ENCODE measurements at places on chromosomes 1 and 21.

- DNase-seq: no peak
These were observed 19.9 kb upstream of the SHCBP1L start for GRCh38 chr1:182972829-182973228.

DNA sequence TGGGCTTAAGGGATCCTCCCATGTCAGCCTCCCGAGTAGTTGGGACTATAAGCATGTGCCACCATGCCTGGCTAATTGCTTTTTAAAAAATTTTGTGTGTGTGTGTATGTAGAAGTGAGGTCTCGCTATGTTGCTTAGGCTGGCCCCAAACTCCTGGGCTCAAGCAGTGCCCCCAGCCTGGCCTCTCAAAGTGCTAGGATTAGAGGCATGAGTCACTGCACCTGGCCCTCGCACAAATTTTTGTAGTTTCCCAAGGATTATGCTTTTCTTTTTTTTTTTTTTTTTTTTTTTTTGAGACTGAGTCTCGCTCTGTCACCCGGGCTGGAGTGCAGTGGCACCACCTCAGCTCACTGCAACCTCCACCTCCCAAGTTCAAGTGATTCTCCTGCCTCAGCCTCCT is 144.4 kb upstream of the HNRNPU start:
- no peak for DNase-seq

GRCh38 chr1:117070124-117070523 is 10.0 kb downstream of the TTF2 start:
- DNase-seq: no peak

DNA sequence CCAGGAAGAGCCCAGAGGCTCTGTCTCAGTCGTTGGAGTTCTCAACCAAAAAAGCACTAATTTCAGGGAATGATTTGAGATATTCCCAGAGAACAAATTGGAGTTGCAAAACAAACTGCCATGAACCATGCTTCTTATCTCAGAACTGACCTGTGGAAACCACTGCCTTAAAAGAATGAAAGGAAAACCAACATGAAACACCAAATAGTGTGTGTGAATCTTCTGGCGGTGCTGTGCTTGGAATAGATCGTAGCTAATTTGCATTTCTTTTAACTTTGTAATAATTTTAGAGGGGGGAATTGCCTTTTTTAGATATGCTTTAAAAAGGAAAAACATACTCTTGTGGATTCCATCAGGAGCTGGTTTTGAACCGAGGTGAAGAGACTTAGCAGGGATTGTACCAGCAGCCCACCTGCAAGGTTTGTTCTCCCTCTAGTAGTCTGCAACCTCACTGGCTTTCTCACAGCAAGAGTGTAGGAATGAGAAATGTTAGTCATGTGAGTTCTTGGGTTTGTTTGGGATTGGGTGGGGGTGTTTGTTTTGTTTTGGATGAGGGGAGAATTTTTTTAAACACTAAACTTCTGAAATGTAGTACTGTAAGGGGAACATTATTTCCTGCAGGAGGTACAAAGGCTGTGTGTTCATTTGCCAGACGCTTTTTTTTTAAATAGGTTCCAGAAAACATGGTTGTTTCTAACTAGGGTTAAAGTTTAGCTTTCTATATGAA is 45.7 kb upstream of the ANGPTL1 start:
- DNase-seq: no peak

DNA sequence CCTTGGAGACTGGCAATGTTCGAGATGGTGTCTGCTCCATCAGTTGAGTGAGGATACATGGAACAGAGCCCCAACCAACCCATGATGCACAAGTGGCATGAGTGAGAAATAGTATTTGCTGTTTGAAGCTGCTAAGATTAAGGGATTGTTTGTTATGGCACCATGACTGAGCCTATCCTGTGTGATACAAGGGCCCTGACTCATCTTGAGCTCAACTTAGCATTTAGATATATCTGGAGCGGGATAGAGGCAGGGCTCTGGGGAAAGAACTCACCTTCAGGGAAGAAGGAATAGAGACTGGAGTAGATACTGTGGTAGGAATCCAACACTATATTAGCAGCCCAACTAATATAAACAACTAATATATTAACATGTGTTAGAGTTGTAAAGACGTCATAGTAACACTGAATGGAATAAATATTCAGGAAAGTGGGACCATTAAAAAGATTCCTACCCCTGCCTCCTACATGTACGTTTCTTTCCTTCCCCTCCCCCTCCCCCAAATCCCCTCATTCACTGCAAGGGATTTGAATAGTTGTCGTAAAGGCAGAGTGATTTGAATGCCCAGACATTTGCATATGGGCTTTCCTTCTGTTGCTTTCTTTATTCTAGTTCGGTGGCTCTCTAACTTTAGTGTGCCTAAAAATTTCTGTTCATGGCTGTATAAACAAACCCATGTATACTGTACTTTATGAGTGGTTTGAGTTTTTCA is 106.6 kb upstream of the POU3F1 start:
- DNase-seq: no peak

DNA sequence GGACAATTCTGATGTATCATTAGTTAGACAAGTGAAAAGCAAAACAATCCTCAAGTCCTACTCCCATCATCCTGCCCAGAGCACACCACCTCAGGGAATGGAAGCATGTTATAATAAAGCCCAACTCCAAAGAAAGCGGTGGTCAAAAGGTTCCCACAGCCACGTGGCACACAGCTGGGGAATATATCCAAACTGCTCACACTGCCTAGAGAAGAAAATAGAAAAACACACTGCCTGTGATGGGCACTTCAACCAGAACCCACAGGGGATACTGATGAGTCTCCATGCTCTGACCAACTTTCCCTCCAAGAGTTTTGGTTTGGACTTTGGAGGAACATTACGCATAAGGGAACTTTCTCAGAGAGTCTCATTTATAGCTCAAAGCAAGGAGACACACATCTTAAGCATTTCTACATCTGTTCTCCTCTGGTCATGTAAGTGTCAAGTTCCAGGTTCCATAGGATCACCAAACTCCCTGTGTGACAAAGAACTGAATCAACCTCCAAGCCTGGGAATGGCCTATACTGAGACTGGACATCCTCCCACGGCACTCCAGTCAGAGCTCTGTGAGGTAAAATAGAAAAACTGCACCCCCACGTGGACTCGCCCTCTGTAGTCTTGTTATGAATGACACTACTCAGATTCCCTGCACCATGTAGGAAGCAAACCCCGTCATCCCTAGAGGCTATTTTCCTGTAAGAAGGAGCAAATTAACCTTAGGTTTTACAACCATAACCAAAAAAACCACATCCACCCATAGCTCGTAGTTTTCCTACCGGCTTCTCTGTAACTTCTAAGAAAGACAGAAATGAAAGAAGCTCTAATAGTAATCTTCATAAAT is 12.2 kb downstream of the DSTYK start:
- DNase-seq: no peak

DNA sequence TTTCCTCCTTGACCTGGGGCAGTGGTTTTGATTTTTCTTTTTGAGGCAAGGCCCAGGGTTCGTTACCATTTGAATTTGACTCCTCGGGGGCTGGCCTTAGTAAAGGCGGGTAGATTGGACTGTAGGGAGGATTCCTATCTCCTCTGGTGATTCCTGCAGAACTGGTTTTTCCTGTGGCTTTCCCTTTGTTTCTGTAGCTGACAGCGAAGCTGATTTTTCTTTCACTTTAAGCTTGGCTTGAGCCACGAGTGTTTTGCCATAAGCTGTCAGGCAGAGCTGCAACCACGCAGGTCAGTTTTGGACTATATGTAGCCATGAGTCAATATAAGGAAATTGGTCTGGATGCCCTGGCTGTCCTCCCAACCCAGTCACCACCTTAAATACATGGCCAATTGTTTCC is 28.7 kb upstream of the KCNJ15 start:
- DNase-seq: no peak

DNA sequence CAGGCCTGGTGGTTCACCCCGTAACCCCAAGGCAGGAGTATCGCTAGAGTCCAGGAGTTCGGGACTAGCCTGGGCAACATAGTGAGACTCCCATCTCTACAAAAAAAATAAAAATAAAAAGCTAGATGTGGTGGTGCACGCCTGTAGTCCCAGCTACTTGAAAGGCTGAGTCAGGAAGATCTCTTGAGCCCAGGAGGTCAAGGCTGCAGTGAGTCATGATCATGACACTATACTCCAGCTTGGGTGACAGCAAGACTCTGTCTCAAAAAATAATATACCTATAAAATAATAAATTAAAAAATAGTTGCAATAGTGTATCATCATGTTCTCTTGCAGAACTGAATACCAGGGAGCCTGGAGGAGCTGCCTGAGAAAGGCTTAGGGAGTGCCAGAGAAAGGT is 19.9 kb upstream of the TMEM39B start:
- DNase-seq: no peak

DNA sequence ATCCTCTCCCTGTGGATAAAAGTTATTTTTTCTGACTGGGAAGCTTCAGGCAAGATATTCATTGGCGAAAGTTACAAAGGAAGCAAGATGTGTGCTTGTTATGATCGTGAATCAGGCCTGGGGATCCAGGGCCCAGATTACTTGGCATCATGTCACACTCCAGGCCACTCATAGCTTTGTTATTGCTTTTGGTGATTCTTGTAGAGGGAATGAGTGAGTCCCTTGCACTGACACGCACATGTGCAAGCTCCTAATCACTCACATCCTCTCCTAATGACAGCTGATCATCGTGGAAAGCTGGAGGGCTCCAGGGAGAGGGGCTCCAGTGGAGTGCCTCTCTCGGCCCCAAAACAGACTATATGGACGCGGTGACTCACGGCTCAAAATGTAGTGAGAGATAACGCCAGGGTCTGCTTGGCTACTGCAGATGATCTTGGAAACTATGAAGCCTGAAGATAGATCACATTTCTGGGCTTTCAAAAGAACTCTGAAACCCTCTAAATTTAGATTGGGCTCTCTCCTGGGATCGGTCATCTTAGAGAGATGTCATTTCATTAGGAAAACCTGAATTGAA is 481.1 kb upstream of the USP24 start:
- no peak for DNase-seq

DNA sequence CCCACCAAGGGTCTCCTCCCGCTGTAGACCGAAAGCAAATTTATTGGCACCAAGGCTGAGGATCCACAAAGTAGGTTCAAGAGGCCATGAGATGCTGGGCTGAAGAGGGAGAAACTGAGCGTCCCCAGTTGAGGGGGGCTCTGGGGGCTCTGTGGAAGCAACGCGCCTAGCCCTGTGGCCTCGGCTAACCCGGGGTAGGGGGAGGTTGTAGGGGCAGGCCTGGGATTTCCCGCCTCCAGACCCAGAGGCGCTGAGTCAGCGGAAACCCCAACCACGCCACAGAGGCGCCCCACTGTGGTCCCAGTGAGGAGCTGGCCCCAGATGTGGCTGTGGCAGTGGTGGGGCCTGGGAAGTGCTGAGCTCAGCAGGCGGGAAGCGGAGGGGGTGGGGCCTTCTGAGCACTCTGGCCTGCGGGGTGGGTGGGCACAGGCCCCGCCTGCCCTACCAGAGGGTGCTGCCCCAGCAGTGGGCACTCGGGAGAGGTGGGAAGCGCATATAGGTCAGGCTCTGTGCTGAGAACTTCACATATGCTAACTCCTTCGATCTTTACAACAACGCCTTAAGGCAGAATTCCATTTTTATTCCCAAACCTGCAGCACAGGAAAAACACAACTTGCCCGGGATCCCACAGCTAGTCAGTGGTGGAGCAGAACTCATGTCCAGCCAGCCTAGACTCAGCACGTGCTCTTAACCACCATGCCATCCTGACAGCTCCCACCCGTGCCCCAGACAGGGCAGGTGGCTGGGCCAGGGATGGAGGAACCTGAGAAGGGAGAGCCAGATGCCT is 1.5 kb upstream of the COL16A1 start:
- DNase-seq: peak; percentile 44

DNA sequence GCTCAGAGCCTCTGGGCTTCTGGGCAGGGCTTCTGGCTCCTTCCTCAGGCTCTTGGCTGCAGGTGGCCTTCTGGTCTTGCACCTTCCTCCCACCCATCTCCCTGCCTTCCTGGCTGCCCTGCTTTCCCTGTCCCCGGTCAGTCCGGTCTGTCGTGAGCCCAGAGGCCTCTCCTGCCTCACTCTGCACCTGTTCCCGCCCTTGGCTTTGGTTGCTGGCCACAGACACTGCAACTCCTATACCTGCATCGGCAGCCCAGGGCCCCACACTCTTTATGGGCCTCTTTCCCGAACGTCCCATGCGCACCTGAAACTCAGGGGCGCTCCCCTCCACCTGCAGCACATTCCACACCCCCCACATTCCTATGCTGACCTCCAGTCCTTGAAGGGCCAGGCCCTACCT is 7.9 kb downstream of the FBXO2 start:
- no peak for DNase-seq

- DNase-seq: peak; percentile 27
These were observed 2.7 kb downstream of the FAM110D start for GRCh38 chr1:26161415-26162219.

GRCh38 chr1:240190881-240191401 is 99.3 kb downstream of the FMN2 start:
- DNase-seq: no peak

DNA sequence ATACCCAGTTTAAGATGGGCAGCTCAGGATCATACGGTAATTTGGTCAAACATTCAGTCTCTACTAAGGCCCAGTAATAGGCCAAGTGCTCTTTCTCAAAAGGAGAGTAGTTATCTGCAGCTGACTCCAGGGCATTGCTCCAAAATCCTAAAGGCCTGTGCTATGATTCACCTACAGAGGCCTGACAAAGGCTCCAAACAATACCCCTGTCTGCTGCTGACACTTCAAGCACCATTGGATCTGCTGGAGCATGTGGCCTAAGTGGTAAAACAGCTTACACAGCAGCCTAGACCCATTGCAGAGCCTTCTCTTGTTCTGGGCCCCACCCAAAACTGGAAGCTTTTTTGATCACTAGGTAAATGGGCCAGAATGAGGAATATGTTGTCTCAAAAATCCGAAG is 22.8 kb downstream of the SLAMF7 start:
- DNase-seq: no peak

GRCh38 chr1:243848165-243848857 is 1.7 kb downstream of the AKT3 start:
- no peak for DNase-seq

DNA sequence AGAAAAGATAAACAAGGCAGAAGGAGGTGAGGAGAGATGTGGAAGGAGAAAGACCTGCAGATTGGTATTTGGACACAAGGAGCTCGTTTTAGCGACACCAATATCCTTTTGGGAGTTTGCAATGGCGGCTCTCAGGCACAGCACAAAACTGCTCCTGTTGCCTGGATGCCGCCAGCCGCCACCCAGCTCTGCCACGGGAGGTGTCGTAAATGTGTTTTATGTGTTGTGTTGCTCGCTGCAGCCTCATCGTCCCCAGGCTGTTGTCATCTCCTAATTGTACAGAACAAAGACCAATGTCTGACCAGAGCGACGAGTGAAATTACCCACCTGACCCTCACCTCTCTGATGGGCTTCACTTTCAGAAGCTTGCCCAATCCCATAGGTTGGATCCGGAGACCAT is 96.6 kb upstream of the ZNF281 start:
- DNase-seq: no peak

- DNase-seq: no peak
These were observed 3.3 kb upstream of the FAM110D start for GRCh38 chr1:26155370-26156284.

Measured in activated CD4-positive, alpha-beta T cell treated with anti-CD3 and anti-CD28 coated beads, Interleukin-2, amount 50 U/mL, for 1 hour (primary cell).